Activated CD8-positive, alpha-beta memory T cell treated with anti-CD3 and anti-CD28 coated beads, Interleukin-2, amount 50 U/mL, for 48 hours (primary cell): ENCODE measurements at places on chromosomes 5 and 9.

- DNase-seq: no peak
These were observed 39.8 kb downstream of the BARHL1 start for GRCh38 chr9:132622159-132622558.

DNA sequence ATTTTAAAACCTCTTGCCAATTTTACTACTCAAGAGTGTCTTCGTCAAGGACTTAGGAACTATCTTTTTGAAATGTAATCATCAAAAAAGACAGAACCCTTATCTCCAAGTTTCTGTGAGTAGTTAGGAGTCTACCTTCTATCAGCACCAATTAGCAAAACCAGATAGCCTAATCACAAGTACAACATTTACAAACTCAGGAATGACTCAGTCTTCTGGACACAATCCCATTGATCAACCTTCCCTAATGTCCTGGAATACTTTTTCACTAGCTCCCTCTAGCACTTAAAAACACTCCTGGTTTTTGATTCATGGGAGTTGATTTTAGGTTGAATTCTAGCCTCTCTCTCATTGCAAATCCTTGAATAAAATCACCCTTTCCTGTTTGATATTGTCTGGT, 680.7 kb downstream of the PRR16 start:
- DNase-seq: no peak

GRCh38 chr5:57948091-57948490, 465.5 kb upstream of the ACTBL2 start:
- no peak for DNase-seq

- DNase-seq: no peak
These were observed 23.5 kb downstream of the KLF9 start for GRCh38 chr9:70390933-70391341.

DNA sequence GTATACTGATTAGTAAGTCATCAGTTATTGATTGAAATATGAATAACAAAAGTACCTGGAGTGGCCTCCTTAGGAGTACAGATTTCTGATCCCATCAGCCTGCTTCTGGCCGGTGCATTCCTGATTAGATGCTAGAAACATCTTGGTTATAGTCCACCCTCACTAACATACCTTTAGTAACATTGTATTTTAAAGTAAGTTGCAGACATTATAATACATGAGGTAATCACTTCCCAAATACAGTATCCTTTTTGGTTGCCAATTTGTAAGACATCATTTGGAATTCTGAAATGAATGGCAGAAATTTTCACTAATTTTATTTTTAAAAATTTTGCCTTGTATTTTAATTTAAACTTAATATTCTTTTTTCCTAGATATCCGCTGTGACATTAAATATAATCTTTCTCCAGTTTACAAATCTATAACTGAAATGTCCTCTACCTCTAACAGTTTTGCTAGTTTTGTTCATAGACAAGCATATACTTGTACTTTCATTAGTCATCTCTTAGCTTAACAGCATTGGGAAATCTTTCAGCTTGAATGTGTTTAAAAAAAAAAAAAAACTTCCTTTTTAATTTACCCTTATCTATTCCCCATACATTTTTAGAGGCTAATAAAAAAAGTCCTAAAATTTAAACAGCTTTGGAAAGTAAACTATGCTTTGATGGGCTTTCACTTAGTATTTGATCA, 178.9 kb downstream of the XRCC4 start:
- no peak for DNase-seq
